RPMI7951 (cell line): ENCODE measurements at places on chromosomes 2 and 18.

DNA sequence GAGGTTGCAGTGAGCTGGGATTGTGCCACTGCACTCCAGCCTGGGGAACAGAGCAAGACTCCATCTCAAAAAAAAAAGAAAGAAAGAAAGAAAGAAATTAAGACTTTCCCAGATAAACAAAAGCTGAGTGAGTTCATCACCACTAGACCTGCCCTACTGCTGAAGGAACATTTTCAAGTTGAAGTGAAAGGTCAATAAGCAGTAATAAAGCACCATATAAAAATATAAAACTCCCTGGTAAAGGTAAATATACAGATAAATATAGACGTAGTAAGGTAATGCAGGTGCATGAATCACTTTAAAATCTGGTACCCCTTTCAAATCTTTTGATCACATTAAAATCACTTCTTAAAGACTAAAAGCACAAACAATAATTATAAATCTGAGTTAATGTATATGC is 42.6 kb downstream of the UNC50 start:
- DNase-seq, result no peak

DNA sequence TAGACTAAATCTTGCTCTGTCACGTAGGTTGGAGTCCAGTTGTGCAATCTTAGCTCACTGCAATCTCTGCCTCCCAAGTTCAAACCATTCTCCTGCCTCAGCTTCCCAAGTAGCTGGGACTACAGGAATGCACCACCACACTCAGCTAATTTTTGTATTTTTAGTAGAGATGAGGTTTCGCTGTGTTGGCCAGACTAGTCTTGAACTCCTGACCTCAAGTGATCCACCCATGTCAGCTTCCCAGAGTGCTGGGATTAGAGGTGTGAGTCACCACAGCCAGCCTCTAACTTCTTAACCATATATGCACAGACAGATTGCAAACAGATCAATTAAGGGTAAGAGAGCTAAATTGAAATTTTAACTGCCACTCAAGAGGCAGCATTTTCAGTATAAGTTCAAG is 22.1 kb upstream of the CNGA3 start:
- DNase-seq, result peak; percentile 41

GRCh38 chr2:98252038-98252773 is 94.0 kb upstream of the CNGA3 start:
- no peak for DNase-seq

DNA sequence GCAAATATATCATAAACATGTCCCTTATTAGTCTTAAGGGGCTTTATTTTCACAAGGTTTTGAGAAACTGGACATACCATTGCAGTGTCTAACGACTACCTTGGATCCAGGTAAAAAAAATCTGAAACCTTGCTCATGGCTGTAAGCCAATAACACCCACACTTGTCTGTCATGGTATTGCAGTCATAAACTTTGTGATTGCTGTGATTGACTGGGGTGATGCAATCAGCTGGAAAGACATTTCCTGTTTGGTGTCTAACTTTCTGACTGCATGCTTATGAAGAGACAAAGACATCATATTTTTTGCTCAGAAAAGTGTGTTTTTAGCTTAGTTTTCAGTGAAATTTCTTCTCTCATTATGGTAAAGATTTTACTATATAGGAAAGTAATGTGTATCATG is 635.0 kb downstream of the TSN start:
- no peak for DNase-seq

DNA sequence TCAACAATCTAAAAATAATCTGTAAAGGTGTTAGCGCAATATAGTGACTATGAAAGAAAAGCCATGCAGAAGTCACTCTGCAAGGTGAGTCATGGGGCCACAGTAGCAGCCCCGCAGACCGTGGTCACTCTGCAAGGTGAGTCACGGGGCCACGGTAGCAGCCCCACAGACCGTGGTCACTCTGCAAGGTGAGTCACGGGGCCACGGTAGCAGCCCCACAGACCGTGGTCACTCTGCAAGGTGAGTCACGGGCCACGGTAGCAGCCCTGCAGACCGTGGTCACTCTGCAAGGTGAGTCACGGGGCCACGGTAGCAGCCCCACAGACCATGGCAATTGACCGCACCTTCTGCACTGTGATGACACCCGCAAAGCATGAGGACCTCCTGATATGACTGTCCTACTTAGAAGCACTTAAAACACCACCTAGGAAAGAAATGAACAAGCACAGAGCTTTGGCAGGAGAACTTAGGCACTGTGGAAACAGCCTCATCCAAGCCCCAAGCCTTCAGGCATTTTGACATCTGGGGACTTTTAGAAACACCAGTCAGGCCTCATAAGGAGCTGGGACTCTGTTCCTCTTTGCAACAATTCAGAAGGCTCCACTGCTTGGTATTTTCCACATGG is 70.1 kb downstream of the LDLRAD4 start:
- DNase-seq, result peak; percentile 3

- DNase-seq, result no peak
Measured at GRCh38 chr2:174713686-174714085, 50.6 kb downstream of the CHRNA1 start.

GRCh38 chr2:54476852-54477251 is 20.7 kb downstream of the SPTBN1 start:
- no peak for DNase-seq

DNA sequence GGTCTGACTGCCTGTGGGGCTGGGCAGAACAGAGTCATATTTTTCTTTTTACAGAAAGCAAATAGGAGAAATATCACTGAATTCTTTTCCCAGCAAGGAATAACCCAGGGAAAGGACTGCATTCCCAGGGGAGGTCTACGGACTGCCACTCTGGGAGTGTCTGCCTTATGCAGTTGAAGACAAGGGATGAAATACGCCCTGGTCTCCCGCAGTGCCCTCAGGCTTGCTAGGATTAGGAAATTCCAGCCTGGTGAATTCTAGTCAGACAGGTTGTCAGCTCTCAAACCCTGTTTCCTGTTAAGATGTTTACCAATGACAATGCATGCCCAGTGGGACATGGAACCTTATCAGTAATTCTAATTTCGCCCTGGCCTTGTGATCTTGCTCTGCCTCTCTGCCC is 30.3 kb upstream of the PDK1 start:
- DNase-seq, result no peak

GRCh38 chr2:221254299-221254698 is 317.8 kb downstream of the EPHA4 start:
- DNase-seq, result peak; percentile 24

- DNase-seq, result no peak
Measured at GRCh38 chr18:76953583-76954233, 131.4 kb downstream of the ZNF236 start.

DNA sequence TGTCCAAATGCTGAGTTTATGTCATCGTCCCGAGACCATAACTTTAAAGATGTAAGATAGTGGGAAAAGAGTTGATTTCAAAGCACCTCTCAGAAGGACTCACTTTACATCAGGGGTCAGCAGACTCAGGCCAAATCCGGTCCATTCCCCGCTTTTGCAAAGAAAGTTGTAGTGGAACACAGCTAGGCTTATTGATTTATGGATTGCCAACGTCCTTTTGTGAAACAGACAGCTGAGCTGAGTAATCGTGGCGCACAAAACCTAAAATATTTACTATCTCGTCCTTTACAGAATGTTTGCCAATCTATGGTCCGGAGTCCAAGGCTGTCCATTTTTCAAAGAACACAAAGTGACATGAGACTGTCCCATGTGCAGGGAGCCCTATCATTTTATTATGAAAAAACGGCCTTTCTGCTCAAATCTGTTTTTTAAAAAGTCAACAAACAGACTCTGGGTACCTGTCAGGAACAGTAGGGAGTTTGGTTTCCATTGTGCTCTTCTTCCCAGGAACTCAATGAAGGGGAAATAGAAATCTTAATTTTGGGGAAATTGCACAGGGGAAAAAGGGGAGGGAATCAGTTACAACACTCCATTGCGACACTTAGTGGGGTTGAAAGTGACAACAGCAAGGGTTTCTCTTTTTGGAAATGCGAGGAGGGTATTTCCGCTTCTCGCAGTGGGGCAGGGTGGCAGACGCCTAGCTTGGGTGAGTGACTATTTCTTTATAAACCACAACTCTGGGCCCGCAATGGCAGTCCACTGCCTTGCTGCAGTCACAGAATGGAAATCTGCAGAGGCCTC is at the start of gene IL1RN:
IL1RN (plus strand) TSS at position 754 of the 801 bp plus-strand sequence; CDS start at position 781, 27 bp downstream.
- DNase-seq, result no peak

DNA sequence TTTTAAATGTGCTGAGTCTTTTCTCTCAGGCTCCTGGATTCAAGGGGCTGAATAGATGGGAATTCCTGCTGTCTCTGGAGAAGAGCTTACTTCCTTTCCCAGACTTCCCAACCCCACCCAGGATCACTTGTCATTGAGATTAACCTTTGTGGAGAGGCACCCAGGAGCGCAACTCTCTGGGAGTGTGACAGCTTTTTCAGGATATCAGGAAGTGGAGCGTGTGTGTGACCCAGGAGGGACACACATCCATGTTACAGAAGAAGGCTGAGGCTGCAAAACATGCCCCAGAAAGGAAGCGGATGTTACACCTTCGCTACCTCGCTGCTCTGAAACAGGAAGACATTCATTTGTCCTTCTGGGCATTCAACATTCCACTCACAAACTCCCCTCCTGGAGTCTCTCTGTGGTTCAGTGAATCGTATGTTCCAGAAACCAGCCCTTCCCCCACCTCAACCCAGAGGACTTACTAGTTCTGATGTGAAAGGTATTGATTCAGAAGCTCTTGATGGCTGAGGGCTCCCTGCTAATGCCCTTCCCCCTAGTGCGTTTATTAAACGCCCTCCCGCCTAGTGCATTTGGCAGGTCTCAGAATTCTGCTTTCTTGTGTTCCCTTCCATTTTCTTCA is 523.9 kb downstream of the TNS1 start:
- DNase-seq, result no peak

GRCh38 chr18:54888933-54889332 is 60.7 kb downstream of the RAB27B start:
- DNase-seq, result peak; percentile 22

DNA sequence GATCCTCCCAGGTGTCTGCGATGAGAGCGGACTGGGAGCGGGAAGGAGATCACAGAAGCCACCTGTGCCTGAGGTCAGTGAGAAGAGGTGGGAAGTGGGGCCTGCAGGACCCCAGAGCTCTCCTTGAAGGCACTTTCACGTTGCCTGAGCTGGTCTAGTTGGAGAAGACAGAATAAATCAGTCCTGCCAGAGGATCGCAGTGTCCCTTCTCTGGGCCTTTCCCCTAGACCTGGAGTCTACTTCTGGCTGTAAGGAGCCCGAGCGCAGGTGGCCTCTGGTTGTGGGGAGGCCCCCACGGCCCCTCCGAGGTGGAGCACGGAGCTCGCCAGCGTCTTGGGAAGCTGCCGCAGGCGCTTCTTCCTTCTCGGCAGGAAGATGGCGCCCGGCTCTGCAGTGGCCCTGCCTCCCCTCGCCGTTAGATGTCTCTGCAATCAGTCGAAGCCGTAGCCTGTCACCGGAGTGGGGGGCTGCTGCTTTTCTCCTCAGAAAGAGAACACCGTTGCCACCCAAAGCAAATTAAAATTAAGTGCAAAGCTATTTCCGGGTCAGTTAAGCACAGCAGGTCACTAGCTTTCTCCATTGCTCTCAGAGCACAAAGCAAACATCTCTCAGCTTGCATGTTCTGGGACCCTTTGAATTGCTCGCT is 212.0 kb upstream of the MYT1L start:
- DNase-seq, result peak; percentile 7

DNA sequence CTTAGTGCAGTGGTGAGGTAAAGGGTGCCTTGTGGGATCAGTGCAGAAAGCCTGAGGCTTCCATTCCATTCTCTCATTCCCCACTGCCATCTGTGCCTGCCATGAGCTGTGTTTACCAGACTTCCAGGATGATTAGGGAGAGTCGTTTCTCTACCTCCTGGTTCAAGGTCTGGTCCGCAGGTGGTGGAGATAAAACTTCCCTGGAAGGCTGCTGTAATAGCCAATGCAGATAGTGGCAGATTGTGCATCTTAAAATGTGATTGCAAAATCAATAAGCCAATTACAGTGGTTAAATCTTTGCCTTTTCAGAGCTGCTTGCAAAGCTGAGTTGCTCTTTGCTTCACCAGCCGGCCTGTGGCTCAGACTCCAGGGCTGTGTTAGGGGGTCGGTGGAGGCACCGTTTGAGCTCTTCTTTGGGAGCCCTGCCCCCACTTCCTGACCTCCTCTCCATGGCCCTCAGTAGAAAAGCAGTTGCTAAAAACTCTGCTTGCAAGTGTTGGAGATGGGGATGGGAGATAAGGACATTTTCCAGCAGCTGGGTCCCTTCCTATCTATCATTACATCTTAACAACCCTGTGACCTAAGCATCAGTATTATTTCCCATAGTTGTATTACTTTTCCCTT is 95.2 kb upstream of the HS6ST1 start:
- no peak for DNase-seq

- DNase-seq, result no peak
Measured at GRCh38 chr2:46439582-46439981, 39.8 kb upstream of the TMEM247 start.

DNA sequence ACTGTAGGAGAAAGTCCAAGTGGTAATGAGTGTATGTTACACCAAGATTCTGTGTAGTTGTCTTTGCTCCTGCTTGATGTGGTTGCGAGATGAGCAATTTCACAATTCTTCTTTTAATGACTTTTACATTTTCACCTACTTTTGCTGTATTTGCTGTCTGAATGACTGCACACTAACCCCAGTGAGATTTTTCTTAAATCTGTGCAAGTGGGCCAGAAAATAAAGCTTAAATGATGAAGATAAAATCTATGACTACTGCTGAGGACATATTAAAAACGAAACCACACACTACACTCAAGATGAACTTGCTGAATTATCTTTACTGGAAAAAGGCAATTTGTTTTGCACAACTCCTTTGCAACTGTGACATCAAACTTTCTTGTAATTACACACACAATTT is 4.1 kb downstream of the LDAH start:
- no peak for DNase-seq

DNA sequence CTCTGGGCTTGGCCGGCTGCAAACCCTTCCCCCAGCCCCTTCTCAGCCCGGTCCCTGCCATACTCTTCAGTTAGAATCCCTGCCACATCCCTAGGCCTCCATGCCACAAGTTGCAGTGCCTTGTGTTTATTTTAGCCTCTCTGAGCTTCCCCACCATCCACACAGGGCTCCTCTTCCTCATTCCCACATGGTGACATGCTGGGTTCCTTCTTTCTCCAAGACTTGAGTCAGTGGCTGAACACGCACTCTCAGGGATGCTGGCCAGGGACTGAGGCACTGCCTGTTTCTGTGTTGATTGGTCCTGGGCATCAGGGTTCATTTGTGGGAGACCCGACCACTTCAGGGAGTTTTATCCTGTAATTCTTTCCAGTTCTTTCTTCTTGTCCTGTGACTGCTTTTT is 56.3 kb downstream of the KCNS3 start:
- DNase-seq, result no peak

DNA sequence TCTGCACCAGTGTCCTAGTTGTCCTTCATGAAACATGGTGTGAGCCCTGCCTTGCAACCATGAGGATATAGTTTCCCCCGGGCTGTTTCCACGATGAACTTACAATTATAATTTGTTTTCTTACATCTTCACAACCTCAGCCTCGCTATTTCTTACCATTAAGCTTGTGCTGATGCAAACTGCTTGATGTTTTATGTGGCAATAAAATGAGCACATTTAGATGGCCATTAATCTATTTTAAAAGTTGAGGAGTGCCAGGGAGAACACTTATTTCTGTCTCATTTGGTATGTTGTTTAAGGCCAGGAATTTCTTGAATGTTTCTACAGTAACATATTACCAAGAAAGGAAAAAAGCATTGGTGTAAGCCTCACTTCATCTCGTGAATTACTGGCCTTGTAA is 214.5 kb upstream of the SLC8A1 start:
- DNase-seq, result no peak

- peak; percentile 60 for DNase-seq
Measured at GRCh38 chr2:240981280-240981679, 17.1 kb upstream of the SNED1 start.
